ENCODE measurements at places on chromosomes 16 and 17.
A peak's percentile ranks its signal among the peaks of the same experiment; 100 is the strongest.

DNA sequence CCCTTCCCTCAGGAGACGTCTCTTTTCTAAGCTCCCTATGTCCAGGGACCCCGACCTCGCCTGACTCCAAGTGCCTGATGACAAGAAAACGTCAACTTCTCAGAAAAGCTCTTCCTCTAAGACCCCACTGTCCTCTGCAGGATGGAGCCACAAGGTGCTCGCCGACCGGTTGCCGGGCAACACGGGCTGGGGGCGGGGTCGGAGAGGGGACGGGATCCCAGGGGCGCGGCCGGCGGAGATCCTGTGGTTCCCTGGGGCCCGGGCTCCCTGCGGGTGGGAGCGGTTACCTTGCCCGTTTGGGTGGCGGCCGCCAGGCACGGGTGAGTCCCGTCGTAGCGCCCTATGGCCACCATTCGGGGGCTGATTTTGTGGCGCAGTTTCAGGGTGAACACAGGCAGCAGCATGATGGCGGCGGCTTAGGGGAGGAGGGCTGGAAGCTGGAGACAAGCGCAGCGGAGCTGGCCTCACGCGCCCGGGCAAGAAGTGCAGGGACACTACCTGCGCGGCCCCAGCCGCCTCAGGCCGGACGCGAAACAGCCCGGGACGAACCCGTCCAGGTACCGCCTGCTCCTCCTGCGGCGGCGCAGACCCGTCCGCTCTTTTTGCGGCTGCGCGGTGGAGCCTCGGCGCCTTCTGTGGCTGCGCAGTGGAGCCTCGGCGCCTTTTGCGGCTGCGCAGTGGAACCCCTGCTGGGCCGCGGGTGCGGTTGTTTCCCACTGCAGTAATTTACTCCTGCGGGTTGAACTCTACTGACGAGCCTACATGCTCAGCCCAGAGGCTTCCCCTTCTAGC, at the start of gene BBS2:
BBS2 (minus strand) TSS at position 566 of the 792 bp plus-strand sequence; CDS start at position 404, 162 bp downstream.
- peak; percentile 87 for DNase-seq

DNA sequence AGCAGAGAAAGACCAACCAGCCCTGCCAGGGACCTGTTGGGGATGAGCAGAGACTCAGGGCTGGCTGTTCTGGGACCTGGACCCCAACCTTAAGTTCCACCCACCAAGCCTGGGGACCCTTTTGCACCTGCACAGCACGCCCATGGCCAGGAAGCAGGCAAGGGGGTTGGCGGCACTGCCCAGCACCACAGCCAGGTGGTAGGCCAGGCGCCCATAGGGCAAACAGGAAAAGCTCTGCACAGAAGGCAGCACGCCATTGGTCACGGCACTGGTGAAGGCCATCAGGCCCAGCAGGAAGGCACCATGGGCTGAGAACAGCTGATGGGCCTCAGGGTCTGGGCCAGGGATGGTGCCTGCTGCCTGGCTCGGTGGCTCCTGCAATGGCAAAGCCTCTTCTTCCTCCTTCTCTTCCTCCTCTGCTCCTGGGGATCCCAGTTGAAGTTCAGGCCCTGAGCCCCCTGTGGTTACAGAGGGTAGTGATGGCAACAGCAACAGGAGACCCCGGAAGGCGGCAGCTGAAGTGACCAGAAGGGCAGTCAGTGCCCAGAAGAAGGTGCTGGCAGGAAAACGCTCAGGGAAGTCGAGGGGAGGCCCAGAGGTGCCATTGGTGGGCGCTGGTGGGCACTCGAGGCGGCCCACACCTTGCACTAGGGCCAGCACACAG, 1.7 kb downstream of the SLC52A1 start:
- DNase-seq: no peak

DNA sequence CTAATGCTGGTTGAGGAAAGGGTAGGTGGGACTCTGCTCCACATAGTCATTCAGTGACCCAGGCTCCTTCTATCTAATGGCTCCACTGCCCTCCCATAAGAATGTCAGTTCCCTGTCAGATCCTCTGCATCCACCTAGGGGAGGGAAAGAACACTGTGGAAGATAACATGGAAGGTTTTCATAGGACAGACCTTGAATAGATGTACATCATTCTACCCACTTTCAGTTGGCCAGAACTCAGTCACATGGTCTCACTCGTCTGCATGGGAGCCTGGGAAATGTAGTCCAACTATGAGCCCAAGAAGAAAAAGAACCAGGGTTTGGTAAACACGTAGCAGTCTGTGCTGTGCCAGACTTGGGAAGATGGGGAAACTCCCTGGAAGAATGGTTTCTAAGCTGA, 27.1 kb upstream of the SCNN1B start:
- no peak for DNase-seq

DNA sequence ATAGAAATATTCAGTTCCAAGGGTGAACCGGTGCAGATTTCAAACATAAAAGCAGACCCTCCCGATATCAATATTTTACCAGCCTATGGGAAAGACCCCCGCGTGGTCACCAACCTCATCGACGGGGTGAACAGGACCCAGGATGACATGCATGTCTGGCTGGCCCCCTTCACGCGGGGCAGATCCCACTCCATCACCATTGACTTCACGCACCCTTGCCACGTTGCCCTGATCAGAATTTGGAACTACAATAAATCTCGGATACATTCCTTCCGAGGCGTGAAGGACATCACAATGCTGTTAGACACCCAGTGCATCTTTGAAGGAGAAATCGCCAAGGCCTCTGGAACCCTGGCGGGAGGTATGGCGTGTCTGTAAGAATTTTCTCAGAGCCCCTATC, 200.0 kb downstream of the KATNIP start:
- no peak for DNase-seq

GRCh38 chr16:23306199-23307100, 4.3 kb downstream of the SCNN1B start:
- DNase-seq: no peak

DNA sequence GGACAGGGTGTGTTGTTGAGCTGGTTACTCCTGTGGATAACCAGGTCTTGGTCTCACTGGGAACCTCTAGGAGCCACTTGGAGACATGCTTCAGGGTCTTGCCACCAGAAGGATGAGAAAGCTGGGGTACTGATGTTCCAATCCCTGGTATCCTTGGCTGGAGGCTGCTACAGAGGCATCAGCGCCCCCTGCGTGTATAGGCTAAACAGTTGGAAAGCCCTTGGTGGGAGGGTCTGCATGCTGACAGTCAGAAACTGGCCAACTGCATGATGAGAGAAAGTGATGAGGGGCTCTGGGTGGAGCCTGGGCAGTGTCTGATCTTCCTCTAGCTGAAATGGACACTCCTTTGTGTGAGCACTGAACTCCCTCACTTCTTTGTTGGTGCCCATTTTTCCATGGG, 536.9 kb downstream of the XYLT1 start:
- no peak for DNase-seq
